GDM1 (cell line): ENCODE measurements at places on chromosomes 2 and 18.

DNA sequence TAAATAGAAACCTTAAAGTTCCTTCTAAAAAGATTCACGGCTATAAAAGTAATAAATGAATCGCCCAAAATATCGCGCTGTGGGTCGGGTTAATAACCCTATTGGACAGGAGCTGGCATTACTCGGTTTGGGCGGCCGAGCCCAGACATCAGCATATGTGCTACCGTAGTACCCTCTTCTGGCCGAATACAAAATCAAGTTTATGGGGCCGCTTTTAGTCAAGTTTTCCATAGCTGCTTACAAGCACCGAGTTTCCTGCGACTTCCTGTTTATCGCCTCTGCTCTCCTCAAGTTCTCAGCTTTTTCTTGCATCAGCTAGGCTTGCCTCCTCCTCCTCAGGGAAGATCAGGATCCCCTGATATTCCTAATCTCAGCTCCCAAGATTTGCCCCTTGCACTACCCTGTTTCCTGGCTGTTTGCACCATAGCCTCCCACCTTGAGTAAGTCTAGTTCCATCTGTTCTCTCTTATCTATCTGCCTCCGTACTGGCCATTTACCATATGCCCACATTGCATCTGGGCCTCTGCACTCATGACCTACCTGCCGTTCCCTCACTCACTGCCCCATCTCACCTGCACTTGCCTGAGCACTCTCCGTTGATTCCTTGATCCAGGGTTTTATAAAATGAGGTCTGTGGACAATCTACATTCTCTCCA is 56.1 kb downstream of the SLC35F5 start:
- peak; percentile 24 for DNase-seq

- no peak for DNase-seq
These were observed 192.7 kb upstream of the TANK start for GRCh38 chr2:160967523-160967922.

DNA sequence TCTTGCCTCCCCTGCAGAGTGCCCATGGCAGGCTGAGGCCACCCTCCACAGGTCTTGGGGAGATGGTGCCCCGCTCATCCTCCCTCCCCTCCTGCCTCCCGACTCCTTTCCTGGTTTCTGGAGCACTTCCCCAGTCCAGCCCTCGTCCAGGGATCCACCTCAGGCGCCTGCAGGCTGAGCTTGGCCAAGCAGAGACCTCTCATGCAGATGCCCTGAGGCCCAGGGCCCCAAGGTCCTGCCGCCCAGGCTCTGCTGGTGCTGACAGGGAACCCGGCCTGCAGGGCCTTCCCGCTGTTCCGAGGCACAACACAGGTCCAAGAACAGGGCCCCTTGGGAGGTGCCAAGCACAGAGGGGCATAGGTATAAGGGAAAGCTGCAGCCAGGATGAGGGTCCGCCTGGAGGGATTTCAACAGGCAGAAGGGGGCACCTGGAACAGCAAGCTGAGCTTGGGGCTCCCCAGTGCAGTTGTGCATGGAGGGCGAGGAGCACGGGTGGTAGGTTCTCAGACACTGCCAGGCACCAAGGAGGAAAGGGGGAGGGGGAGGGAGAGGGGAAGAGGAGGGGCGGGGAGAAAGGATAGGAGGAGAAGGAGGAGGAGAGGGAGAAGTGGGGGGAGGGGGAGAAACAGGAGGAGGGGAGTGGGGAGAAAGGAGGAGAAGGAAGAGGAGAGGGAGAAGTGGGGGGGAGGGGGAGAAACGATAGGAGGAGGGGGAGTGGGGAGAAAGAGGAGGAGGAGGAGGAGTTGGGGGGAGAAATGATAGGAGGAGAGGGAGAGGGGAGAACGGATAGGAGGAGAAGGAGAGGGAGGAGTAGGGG is 1.2 kb upstream of the ANO7 start:
- DNase-seq = no peak

DNA sequence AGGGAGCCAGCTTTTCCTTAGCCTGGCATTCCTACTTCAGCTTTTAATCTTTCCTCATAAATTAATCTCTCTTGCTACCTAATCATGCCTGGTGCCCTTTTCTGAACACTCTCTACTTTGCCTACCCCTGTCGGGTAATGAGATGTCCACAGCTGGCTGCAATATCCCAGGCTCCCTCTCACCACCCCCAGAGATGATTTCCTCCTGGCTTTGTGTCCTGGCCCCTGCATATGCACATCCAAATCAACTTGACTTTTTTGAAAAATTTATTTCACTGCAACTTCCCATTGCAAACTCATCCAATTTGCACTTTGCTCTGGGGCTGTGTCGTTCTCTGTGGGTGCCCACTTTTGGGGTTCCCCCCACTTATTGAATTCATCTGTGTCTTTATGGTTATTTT is 218.1 kb upstream of the SKOR2 start:
- DNase-seq = no peak

DNA sequence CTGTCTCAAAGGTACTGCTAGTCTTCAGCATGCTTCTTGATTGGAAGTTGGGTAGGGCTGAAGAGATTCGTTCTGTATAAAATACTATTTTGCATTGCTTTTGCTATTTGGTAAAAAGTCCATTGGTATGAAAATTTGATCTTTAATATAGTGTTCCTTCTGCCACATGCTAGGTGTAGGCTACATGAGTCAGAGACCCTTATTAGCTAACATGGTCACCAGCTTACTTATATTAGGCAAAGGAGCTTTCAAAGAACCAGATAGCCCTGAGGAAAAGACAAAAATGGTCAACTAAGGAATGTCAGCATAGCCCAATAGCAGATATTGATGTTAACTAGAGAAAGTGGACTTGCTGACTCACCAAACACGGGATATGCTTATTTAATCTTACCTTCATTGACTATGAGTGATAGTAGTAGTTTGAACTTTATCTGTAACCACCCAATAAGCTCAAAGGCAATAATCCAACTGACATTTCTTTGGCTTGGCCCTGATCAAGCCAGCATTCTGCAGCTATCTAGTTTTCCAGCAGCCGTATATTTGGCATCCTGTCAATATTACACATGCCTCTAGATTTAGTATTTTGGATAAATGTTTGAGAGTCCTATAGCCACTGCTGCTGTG is 110.0 kb downstream of the TPGS2 start:
- no peak for DNase-seq

- no peak for DNase-seq
These were observed 136.7 kb downstream of the SH3BP4 start for GRCh38 chr2:235088496-235088921.

DNA sequence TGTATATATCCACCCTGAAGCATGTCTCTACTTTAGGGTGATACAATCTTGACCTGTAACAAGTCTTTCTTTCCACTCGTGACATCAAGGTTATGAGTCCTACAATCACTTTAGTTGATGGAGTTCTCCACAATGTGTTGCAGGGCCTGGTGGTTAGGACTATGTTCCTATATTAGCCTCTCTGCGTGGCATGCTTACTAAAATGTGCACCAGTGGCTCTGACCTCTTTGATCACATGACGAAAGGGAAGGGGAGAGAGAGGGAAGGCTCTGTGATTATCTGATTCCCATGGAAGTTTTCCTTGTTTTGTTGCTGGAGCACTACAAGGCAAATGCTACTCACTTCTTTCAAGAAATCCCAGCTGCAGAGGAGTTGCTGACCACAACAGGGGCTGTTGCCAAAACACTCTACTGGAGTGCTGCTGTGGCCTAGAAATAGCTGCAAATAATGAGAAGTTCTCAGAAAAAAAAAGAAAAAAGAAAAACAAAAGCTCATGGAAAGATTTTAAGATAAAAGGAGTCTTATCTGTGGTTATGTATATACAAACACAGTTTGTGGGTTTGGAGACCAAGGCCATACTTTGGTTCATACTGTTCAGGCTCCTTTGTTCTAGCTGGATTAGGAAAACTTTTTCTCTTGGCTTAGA is 272.8 kb upstream of the MMADHC start:
- no peak for DNase-seq

- DNase-seq = no peak
These were observed 773.5 kb downstream of the CNTNAP5 start for GRCh38 chr2:124798551-124798950.

DNA sequence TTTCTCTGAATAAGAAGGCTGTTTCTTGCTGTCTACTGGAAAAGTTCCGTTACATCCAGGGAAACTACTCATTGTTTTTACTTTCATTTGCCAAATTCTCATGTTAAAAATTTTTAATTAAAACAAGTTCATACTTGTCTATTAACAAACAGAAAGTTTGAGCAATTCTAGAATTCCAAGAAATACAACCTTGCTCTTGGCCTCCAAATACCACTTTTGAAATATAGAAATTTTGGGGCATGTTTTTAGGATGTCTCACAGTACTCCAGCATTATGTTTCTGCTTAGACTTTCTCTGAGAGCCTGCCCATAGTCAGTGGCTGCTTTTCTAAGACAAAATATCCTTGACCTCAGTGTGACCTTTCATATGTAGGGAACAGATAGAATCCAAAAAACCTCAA is 228.7 kb upstream of the RND3 start:
- no peak for DNase-seq

GRCh38 chr2:20050104-20050645 is 1.3 kb downstream of the LAPTM4A start:
- peak; percentile 57 for DNase-seq

DNA sequence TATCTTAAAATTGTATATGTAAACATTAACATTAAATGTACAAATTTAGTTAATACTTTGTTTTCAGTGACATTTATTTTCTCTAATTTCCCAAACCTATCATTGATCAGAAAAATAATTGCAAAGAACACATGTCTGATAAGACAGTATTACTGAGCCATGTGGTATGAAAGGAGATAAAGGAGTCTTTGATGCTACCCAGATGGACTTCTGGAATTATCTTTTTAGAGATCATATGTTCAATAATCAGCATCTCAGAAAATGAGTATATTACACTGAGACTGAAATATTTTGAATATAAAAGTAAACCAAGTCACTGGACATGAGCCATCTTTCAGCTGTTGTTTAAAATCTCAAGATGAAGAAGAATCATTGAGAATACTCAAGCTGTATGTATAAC is 153.3 kb downstream of the PHLPP1 start:
- no peak for DNase-seq

GRCh38 chr2:16739778-16740581 is 74.3 kb upstream of the CYRIA start:
- DNase-seq = no peak

DNA sequence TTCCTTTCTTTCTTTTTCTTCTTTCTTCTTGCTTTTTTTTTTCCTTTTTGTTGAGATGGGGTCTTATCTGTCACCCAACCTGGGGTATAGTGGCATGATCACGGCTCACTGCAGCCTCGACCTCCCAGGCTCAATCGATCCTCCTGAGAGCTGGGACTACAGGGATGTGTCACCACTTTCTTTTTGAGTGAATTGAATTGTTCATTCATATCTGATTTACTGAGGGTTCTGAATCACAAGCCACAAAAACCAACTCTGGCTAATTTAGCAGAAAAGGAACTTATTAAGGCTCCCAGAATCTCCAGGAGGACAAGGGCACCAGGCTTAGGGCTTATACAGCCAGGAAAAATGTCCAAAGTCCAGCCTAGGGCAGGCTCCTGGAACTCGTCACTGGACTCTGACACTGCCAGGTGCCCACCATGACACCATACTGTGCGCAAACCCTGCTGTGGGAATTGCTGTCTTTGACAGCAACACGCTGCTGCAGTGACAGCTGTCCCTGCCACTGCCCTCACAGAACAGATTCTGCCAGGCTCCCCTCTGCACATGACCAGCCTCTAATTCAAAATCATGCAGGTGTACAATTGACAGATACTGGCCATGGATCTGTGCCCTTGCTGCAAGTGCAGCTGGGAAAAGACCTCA is 42.9 kb upstream of the EML6 start:
- peak; percentile 12 for DNase-seq

DNA sequence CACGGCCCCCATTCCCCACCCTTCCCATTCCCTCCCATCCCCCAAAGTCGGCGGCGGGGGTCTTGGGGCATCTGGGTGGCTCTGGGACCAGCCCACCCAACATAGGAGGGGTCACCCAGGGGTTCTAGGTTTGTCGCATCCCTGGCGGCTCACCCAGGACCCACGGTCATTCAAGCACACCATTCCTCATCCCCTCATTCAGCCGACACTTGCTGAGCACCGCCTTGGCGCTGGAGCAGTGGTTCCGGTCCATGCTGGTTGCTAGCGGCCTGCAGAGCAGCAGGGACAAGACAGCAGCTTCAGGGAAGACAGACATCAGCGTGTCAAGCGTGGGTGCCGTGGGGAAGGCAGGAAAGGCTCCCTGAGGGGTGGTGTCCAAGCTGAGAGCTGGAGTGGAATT is 50.5 kb upstream of the OTOS start:
- no peak for DNase-seq

GRCh38 chr2:143375384-143375880 is 246.2 kb downstream of the ARHGAP15 start:
- DNase-seq = no peak

DNA sequence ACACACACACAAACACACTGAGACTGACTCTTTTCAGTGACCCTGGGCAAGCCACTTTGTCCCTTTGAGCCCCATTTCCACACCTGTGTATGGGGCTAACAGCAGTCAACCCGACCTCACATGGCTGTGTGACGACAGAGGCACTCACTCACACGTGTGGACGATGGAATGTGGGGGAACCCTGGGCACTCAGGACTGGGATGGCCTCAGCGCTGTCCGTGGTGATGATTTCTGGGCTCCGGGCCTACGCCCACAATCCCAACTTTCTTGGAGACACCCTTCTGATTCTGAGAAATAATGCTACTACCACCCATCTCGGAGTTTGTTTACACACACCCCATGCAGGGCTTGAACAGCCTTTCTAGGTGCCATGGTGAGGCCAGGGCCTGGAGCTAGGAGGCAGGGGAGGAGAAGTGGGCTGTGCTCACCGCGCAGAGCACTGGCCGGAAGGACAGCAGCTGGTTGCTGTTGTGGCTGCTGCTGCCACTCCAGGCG is 1.5 kb downstream of the CRYBA2 start:
- DNase-seq = no peak

DNA sequence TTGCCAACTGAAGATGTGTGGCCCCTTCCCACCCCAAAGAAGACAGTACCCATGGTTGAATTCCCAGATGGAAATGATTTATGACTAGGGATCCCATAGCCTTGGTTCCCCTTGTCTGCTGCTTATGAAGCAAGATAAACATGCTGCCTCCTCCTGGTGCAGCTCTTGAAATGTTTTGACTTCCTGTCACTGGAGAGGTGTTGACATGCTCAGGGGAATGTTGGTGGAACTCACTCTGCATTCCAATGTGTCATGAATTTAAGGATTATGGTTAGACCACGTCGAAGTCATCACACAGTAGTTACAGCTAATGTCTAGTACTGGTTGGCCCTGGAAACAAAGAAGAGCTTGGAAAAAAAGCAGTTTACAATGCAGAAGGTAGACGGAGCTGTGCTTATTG is 69.0 kb upstream of the FAM110C start:
- no peak for DNase-seq

- no peak for DNase-seq
These were observed 94.9 kb downstream of the PXDN start for GRCh38 chr2:1649103-1650084.

GRCh38 chr2:103176294-103176915 is 414.6 kb downstream of the TMEM182 start:
- DNase-seq = no peak
